Suprapubic skin (tissue), 4 donors: ENCODE measurements at places on chromosomes 12 and 14.

DNA sequence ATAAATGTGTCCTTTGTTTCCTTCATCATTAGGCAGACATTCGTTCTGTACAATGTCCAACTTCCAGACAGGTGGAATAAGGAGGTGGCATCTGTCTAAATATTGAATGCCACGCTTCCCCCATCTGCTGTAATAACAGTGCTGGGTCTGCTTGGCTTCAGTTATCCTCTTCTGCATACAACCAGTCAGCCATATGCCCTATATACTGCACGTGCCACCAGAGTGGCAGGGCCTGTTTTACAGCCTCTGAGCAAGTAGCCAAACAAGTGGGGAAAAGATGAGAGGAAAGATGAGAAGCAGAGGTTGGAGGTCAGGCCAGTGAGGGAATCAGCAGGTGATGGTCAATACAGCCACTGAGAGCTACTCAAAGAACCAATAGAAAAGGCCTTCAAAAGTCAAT, 55.4 kb downstream of the OTX2 start:
- no peak for DNase-seq

DNA sequence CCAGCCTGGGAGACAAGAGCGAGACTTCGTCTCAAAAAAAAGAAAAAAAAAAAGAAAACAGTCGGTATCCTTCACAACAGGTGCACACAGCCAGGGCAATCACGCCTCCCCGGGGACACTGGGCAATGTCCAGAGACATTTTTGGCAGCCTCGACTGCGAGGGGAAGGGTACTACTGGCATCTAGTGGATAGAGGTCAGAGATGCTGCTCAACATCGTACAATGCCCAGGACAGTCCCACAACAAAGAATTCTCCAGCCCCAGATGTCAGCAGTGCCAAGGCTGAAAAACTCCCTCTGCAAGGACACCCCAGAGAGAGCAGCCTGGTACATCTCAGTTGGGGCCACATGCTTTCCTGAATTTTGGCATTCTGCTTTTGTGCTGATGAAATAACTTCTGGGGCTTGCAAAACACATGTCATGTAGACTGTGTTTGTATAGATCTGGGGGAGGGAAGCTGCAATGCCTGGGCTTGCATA, 21.5 kb downstream of the ALDH2 start:
- DNase-seq, result no peak

DNA sequence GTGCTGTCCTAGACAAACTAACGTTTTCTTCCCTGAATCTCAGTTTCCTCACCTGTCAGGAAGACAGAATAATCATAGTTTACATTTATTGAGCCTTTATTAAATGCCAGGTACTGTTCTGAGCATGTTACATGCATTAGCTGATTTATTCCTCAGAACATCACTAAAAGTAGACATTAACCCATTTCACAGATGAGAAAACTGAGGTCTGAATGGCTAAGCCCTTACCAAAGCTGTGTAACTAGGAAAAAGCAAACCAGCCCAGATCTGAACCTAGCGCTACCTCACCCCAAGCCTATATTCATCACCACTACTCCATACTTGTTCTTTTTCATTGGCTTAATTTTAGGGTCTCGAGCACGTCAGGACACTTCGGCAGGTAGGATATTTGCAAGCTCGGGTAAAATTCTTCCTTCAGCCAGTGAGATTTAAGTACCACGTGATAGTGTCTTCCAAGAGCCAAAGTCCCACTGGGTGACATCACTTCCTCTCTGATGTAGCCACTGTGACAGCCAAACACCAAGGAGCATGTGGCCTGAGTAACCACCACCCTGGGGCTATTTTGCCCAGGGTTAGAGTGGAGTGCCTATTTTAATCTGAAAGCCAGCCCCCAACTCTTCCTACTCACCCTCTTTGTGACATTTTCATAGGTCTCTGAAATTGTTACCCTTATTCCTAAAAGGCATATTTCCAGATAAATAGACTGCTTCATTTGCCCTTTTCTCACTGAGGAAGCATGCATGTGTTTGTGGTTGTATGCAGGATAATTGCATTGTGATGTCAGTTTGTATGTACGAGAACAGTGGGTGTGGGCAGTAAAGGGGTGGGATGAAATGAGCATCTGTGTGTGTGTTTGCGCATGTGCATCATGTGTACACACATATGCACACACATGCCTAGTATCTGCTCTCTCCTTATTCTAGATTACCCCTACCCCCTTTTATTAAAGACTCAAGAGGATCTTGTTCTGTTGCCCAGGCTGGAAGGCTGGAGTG, 62.2 kb upstream of the WSCD2 start:
- DNase-seq, result no peak

DNA sequence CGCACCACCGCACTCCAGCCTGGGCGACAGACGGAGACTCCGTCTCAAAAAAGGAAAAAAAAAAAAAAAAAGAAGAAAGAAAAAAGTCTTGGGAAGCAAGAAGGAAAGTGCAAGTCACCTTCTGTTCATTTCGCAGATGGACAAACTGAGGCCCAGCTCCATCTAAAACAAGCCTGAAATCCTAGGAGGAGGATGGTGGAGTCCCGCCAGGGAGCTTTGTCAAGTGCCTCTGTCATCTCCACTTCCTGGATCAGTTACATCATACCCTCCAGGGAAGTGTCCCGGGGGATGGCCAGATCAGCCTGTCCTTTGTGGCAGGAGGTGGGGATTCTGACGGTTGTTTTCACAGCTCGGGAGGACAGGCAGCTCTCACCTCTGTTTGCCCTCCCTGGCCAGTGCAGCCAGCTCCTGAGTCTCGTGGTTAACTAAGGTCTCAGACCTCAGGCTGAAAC, 8.7 kb upstream of the SDSL start:
- DNase-seq, result no peak

DNA sequence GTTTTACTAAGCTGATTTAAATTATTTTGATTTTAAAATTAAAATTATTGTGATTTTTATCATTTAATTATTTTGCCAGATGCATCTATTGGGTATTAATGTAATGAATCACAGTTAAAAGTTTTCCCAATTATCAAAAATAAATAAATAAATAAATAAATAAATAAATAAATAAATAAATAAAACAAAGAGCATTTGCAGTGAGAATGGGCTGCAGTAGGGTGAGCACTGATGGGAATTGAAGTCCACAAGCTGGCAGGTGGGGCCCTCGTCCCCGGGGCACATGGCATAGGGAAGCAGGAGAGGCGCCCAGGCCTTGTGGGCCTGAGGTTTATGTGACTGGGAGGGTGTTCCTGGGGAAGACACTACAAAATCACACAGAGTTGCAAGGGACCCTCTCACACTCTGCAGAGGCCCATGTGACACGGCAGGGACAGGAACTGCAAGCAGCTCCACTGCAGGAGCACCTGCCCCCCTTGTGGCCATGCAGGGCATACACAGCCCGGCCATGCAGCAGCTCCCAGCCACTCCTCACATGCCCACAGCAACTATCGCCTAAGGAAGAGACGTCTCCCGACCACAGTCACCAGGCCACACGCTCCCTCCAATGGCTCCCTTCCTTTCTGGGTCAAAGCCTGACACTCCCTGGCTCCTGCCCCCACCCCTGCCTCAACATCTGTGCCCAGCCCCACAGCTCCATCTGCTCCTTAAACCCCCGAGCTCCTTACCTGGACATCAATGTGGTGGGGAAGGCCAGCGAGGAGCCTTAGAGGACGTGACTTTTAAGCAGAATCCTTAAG, 256.3 kb upstream of the SFSWAP start:
- no peak for DNase-seq

DNA sequence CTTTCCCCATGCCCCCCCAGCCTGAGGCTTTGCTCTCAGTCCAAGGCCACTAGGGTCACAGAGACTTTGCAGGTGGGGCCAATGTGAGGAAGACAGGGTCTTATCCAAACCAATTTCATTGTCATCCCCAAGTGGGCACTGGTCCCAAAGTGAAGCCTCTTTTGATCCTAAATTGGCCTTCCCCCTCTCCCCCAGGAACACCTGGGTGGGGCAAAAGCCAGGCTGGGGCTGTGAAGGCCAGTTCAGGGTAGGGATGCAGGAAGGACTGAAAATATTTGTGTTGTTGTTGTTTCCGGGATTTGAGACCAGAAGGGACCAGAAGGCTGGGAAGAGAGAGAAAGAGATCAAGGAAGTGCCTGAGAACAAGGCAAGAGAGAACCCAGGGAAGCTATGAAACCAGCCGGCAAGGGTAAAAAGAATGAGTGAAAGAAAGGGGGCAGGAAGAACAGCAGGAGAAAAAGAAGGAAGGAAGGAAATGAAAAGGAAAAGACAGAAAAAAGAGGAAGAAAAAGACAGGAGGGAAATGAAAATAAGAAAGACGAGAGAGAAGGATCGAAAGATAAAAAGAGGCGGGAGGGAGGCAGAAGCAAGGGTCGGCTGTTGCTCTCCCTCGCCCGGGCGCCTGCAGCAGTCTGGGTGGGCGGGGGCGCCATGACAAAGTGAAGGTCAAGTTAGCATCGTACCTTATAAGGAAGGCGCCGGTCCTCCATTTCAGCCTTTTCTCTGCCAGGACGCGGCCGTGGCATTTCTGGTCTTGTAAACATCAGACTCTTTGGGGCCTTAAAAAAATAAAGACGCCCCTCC, 7.4 kb upstream of the HOXC11 start:
- DNase-seq, result no peak

- no peak for DNase-seq
Measured at GRCh38 chr14:33477797-33478196, 473.1 kb downstream of the EGLN3 start.

DNA sequence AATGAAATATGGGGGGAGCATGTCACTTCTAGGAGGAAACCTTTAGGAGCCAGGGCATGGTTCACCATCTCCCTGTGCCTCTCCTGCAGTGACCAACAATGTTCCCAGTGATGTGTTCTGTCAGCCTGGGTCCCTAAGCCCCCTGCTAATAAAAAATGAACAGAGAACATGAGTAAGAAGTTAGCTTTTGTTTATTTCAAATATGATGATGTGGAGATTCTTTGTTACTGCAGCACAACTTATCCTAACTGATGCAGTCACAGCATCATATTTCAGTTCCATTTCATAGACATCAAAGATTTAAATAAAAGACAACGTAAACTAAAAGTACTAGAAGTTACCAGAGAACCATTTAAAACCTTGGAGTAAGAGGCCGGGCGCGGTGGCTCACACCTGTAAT, 43.9 kb downstream of the SERPINA3 start:
- no peak for DNase-seq

GRCh38 chr12:56590237-56590830, 39.8 kb downstream of the BAZ2A start:
- no peak for DNase-seq

DNA sequence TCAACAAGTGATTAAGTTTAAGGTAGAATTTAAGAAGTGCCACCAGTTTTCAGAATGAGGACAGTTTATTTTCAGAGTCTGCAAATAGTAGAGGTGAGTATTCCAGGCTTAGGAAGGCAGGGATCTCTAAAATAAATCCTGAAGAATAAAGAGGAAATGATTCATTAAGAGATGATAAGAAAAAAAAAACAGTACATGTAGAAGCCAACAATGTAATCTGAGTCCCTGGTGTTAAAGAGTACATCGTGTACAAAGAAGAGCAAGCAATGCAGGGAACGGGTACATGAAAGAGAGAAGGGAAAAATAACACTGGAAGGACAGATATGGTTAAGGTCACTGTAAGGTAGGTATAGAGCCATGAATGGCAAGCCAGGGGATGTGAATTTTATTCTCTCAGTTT, 95.2 kb upstream of the FOXG1 start:
- no peak for DNase-seq

- DNase-seq, result no peak
Measured at GRCh38 chr12:11812586-11813437, 163.3 kb downstream of the ETV6 start.

GRCh38 chr12:73225941-73226340, 953.8 kb downstream of the TRHDE start:
- DNase-seq, result no peak
